ENCODE measurements at places on chromosomes 16 and 17. TPM values are rescaled to one million over a fixed set of nuclear protein-coding genes. Genes with fewer than 3 reads are reported as not detected.

GRCh38 chr17:34542700-34543336 is 36.6 kb upstream of the TMEM132E start:
- DNase-seq: no peak

DNA sequence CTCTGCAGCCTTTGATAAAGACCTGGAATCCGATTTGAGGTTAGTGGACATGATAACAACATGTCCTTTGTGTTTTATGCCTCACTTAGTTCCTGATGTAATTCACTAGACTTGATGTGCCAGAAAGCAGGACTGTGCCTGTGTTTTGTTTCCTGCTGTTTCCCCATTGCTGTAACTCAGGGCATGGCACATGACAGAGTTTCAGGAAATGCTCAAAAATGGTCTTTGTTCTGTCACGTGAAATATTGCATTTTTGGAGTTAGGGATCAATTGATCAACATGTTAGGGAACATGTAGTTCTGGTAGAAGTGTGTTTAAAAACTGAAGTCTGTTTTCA is 32.8 kb downstream of the DHX38 start:
- DNase-seq: no peak

DNA sequence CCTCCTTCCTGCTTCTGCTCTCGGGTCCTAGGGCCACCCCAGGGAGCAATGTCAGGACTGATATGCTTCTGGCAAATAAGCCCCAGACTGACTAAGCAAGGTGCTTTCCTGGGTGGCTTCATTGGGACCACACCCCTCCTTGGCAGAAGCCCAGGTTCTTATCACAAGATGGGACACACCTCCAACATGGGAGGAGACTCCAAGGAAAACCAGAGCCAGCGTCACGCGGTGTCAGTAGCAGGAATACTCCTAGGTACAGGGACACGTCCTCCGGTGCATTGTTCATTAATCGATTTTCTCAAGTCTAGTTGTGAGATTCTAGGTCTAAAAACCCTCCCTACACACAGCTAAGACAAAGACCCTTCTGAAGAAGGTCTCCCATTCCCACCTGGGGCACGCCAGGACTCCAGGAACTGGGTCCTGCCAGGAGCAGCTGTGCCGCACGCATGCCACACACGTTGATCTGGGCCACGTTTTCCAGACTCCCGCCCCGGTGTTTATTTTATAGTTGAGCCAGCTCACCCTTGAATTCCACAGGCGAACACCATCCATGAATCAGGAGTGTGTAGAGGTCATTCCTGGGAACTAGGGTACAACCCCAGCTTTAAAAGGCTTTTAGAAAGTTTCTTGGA is 30.8 kb downstream of the FA2H start:
- DNase-seq: no peak

- no peak for DNase-seq
Measured at GRCh38 chr17:43543300-43543699, 2.8 kb downstream of the ETV4 start.

The CCT6B gene
- 4.7 TPM for polyA plus RNA-seq
